ENCODE measurements at places on chromosomes 3 and 15.
A peak's percentile ranks its signal among the peaks of the same experiment; 100 is the strongest.

- no peak for DNase-seq
Measured at GRCh38 chr15:32928876-32929275, 211.1 kb downstream of the GREM1 start.

DNA sequence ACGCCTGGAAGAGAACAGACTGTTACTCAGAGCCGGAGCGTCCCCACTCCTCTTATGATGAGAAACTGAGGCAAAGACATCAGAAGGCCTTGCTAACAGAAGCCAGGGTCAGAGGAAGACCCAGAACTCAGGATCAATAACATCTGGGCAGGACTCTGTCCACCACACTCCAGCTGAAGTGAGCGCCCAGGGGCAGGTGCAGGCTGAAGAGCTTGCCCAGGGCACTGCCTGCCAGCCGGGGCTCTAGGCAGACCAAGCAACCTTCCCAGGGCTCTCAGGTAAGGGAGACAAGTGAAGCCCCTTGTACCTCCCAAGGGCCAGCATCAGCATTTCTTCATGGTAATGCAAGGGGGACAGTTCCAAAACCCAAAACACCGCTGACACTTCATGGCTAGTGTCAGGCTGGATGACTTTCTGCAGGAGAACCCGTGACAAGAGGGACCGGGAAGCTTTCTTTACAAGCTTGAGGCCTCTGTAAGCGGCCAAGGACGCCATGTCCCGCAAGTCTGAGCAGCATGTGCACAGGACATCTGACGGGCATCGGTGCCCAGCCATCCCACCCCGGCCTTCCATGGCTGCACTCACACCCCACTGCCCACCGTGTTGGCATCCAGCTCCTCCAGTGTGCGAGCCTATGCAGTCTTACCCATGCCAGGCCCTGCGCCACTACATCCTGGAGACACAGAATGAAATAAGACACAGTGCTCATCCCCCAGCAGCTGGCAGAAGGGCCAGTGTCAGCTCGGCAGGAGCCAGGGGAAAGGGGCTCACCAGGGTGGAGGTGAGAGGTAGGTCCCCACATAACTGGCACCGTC, 14.1 kb downstream of the XXYLT1 start:
- DNase-seq: no peak

DNA sequence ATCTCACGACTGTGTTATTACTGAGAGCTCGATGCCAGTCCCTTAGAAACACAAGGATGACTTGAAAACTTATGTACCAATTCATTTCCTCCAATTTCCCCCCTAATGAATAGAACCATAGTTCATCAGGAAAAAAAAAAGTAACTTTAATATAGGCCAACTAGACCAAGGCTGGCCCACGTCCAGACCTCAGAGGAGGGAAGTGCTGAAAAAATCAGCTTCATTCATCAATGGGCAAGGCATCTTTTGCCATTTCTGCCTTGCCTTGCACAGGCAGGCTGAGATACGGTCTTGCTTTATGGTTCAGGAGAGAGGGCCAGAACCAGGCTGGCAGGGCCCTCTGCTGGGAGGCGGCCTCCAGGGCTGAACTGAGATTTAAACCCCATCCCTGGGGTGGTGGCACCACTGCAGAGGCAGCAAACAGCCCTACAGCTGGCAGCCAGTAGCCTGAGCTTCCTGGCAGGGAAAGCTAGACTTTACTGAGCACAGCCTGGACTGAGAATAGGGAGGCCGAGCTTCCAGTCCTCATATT, 104.1 kb upstream of the TNFAIP8L3 start:
- DNase-seq: no peak

DNA sequence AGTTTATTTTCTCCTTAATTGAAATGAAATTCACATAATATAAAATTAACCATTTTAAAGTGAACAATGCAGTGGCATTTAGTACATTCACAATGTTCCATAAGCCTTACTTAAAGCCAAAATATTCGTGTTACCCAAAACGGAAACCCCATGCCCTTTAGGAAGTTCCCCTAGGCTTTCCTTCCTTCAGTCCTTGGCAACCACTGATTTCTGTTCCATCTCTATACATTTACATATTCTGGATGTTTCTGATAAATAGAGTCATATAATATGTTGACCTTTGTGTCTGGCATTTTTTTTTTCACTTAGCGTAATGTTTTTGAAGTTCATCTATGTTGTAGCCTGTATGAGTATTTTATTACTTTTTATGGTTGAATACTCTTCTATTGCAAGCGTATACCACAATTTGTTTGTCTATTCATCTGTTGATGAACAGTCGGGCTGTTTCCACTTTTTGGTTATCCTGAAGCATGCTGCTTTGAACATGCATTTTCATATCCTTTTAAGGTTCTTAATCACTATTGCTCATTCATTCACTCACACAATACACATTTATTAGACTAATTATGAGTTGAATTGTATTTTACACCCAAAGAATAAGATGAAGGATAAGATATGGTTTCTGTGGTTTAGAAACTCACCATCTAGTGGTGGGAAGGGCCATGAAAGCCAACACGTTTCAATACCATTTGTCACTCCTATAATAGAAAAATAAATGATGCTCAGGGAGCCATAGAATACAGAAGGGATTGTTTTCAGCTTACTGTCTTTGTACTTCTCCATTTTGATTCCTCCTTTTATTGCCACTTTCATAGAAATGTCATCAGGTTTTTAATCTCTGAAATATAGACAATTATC, 408.2 kb upstream of the CBLB start:
- DNase-seq: no peak

DNA sequence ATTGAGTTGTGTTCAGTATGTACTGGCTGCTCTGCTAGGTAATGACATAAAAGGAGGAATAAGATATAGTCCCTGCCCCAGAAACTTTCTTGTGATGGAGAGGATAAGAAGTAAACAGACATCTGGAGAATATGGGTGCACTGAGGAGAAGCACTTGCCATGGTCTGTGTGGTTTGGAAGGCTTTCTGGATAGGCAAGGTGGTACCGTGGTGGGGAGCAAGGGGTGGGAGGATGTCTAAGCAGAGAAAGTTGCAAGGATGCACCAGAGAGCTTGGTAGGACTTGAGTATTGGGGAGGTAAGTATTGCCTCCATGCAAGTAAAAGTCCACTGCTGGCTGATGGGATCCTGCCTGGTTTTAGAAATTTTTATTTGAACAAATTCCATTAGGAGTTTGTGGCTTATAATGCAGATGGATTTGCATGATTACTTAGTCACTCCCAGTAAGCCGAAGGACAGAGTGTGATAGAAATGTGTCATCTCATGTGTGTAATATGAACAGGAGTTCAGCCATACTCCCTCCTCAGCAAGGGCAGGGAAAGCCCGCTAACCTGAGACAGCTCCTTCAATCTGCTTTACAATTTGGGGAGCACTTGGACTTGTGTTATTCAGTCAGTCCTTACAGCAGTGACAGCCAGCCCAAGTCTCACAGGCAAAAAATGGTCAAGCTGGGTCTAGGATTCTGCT, 53.6 kb downstream of the CLSTN2 start:
- no peak for DNase-seq

GRCh38 chr3:52403955-52404354, 40.9 kb downstream of the SEMA3G start:
- no peak for DNase-seq

DNA sequence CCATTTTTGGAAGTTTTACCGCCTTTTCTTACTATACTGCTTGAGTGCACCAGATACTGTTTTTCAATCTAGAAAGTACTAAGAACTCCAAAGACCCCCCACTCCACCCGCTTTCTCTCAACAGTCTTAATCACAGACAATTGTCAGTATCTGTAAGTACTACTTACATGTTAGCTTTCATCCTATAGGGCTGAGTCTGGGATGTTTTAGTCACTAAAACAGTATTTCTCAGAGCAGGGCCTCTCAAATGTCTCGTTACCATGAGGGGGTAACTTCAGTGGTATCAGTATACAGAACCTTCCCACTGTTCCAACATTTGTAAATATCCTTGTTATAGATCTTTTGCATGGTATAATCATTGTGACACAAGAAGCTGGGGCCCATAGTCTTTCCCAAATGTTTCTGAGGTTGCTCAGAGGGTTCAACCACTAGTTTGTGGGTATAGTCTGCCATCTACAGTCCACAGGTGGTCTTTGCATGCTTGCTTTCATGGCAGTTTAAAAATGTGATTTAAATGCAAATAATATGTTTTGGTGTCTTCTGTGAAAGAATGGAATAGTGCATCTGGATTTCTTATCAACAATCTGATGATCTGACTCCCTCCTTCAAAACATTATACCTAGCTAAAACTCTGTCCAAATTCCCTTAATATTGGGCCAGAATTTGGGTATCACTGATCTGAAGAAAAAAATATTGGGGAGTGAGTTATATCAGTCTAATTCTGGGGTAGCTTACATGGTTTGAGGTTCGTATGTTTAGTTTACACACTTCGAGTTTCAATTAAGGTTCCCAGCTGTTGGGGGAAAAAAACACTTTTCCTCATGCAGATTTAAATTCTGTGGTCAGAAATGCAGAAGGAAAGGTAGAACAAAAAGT, 18.0 kb upstream of the DNAJC13 start:
- DNase-seq: no peak

- no peak for DNase-seq
Measured at GRCh38 chr15:86865920-86866319, 786.2 kb downstream of the AGBL1 start.

- DNase-seq: no peak
Measured at GRCh38 chr3:194876403-194877095, 190.9 kb downstream of the FAM43A start.

GRCh38 chr3:183267140-183267539, 14.1 kb downstream of the B3GNT5 start:
- DNase-seq: no peak

DNA sequence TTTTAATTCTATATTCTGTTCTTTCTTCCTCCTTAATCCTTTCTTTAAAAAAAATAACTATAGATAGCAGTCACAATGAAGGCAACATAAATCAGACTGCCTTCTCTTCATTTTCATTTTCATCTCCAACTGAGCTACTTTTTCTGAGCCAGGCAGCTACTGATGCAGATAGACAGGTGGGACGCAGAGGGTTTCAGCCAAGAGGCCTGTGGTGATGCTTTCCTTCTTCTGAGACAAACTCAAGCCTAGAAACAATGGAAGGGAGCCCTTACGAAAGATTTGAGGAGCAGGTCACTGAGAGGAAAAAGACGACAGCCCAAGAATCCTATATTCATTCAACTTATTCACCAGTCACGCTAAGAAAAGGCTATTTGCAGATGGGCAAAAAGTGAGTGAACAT, 220.0 kb upstream of the MLF1 start:
- DNase-seq: no peak

GRCh38 chr3:175763948-175764347, 904.8 kb downstream of the NAALADL2 start:
- no peak for DNase-seq

- DNase-seq: no peak
Measured at GRCh38 chr3:52396011-52396906, 48.6 kb downstream of the SEMA3G start.

- DNase-seq: peak; percentile 50
Measured at GRCh38 chr3:53320697-53321096, 26.6 kb downstream of the DCP1A start.

DNA sequence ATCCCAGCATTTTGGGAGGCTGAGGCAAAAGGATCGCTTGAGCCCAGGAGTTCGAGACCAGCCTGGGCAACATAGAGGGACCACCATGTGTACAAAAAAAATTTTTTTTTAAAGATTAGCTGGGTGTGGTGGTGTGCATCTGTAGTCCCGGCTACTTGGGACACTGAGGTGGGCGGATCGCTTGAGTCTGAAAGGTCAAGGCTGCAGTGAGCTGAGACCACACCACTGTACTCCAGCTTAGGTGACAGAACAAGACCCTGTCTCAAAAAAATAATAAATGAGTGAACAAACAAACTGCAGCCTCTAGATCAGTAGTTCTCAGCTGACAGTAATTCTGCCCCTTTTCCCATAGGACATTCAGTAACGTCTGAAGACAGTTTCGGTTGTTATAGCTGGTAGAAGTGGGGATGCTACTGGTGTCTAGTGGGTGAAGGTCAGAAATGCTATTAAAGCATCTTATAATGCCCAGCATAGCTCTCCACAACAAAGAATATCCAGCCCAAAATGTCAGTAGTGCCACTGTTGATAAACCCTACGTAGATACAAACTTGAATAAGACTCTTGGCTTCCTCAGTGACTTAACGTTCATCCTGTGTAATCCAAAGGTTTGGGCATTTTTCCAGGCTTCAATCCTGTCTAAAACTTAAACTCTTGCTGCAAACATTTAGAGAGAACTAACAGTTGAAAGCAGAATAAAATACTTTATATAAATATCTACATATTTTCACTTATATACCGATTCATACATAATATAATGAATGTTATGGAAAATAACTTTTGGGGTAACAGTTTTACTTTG, 10.6 kb downstream of the SMC4 start:
- DNase-seq: no peak

DNA sequence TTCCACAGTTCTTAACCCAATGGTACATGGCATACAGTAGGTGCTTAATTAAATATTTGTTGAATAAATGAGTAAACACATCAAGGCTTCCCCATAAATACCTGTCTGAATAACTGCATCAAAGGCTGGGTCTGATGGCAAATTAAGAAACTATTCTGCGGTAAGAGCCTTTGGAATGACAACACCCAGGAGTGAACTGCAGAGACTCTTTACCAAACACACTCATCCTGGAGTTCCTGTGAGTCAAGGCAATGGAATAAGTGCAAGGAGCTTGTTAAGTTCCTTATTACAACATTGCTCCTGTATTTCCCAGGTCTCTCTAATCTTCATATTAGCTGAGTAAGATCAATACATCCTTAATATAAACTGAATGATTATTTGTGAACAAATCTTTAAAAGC, 119.9 kb upstream of the STT3B start:
- no peak for DNase-seq

DNA sequence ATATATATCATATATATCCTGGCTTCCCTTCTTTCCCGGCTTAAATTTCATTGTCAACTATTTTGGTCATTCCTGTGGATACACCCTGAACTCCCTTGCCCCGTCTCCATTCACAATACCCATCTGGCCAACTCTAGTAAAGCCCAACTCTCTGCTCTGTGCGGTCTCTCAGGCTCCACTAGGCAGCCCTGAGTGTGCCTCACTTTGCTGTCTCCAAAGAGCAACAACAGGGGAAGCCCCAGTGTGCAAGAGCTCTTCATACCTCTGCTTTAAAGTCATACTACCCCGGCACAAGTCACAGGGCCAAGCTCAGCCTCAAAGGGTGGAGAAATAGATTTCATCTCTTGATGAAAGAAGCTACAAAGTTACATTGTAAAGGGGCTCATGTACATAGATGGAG, 18.9 kb upstream of the FEM1B start:
- no peak for DNase-seq

DNA sequence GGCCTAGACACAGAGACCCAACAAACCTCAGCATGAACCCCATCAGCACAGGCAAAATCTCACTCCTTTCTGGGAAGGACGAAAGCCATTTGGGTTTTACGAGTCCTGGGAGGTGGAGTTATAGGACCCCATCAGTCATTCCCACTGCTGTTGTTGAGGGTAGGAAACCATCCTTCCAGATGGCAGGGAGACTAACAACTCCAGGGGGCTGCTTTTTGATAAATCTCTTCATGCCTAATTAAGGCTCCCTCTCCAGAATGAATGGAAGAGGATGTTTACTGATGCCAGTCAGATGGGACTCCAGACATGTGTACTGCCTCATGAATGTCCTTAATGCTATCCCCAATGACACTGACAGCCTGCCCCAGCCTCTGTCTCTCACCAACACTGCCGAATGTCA, 75.3 kb downstream of the ST8SIA2 start:
- DNase-seq: no peak

GRCh38 chr3:194962056-194962455, 276.4 kb downstream of the FAM43A start:
- no peak for DNase-seq

- no peak for DNase-seq
Measured at GRCh38 chr15:77122576-77122975, 51.7 kb upstream of the TSPAN3 start.

All from NCI-H510A (cell line).